Right lobe of liver (tissue), 6 donors: ENCODE measurements at places on chromosomes 3 and 15.

DNA sequence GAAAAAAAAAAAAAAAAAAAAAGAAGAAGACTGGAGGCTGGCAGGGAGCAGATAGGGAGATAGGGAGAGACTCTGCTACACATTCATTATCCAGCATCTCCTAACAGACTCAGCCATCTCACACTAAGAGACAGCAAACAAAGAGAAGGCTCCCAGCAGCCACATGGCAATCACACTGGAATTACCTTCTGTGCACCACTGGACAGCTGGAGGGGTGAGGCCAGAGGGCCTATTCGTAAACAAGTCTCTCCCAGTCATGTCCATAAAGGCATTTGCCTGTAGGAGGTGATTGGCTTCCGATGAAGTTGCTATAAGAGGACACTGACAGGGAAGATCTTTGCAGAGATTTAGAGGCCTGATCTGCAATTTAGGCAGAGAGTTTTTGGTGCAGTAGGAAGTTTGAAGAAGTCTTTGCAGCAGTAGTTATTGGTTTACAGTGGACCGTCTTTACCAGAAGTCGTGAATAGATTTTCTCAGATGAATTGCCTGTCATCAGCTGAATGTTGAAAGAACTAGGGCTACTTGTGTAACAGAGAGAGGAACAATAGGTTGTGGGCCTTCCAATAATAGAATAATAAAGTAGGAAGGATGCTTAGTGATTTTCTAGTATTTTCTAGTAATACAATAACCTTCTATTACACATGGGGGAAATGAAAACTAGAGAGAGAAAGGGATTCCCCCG lies 89.7 kb downstream of the TP63 start:
- no peak for DNase-seq

DNA sequence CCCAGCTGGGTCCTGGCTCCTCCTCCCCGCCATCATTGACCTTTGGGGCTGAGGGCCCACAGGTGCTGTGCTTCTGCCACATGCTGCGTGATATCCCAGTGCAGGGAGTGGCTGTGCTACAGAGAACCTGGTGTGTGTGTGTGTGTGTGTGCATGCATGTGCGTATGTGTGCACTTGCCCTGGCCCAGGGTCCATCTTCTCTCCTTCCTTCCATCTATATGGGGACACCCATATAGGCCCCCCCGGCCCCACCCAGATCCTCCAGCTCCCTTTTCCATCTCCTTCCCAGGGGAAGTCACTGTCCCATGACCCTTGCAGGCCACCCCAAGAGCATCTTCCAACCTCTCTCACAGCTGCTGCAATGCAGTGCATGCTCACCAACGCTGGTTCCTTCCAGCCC lies 12.6 kb downstream of the RASGRF1 start:
- no peak for DNase-seq

DNA sequence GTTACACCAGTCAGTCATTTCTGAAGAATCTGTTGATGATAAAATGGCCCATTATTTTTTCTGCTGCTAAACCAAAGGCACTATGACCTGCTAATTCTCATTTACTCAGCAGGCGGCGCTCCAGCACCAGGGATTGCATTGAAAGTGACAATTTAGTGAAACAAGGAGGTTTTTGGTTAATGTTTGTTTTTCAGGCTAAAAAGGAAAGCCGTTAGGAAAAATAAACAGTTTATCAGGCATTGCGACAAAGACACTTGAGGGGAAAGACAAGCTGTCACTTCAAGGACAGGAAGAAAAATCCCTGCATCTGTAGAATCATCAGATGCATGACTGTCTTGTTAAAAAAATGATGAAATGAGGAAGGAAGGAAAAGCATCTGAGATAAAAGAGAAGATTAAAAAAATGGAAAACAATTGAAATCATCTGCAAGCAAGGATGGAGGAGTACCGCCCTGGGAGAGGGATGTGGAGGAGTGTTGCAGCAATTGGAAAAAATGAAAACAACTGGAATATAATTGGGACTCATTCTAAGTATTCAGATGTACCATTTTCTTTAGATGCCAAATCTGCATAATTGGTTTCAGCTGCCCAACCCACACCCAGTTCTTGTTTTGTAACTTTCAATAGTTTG lies 54.0 kb downstream of the NR1D2 start:
- DNase-seq: peak; percentile 69

DNA sequence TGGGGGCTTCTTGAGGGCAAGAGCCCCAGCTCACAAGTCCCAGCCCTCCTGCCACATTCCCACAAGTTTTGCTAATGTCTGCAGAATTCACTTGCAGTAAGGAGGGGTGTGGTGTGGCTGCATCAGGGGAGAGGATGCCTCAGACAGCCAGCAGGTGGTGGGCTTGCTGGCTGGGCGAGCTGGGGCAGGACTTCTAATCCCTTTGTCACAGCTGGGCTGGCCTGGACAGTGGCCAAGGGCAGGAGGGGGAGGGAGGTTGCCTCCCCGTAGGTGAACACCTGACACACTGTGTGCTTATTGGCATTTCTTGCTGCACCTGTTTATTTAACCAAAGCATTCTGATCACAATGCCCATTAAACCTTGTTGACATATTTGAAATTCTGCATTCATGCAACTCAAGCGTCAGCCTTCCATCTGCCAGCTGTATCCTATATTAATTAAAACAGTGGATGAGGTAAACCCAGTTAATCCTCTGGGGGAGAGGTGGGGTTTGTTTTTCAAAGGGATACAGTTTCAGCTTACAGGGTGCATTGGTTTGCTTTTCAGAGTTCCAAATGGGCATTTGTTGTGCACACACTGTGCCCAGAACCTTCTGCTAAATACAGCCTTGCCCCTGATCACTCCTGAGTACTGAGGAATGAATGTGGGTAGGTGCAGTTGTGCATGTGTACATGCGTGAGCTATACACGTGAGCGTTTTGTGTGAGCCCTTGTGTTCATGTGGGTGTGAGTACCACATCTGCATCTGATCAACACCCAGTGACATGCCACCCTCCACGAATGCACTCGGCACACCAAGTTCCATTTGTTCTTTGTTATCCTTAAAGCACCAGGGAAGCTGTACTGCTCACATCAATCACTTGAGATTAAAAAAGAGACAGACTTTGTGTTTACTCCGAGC lies 268.7 kb downstream of the XXYLT1 start:
- DNase-seq: peak; percentile 65
